ENCODE measurements at places on chromosomes 12 and 14.

DNA sequence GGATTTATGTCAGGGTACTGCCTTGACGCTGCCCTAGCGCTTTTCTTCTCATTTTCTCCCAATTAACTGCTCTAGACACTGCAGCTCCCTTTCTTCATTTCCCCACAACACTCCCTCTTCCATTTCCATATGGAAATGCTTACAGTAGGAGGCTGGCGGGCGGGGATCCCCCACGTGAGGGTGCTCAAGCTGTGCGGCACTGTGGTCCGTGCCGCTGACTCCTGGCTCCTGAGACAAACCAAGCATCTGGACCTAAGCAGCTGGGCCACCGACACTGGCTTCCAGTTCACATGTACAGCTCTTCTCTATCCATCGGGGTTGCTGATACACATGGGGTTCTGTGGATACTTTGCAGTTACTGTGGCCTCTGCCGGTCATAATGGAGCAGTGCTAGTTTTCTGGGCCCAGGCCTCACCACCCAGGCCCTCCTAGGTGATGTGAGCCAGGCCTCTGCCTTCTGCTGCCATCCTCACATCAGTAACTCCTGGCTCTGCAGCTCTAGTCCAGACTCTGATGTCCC is 20.2 kb downstream of the TCHP start:
- no peak overlapping the region for H3K27ac ChIP-seq
- no peaks in the 10 kb centered on the region for H3K27me3 ChIP-seq
- H3K36me3 ChIP-seq: no peaks in the 10 kb centered on the region
- no peak for DNase-seq

DNA sequence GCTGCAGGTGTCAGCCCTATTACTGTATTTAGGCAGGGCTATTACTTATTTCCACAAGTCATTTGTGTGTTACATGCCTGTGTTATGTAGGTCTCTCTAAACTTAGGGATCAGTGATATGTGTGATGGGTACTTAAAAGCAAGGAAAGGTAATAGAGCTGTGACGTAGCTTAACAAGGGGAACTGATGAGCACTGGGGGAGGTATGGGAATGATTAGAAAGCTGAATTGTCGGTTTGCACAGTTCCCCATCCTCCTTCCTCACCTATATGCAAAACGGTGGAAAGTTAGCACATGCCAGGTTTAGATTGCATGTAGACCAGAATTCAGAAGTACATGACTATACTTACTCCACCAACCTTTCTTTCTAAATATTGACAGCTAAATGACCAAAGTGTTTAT is 494.3 kb upstream of the GARIN6 start:
- no peak overlapping the region for H3K4me3 ChIP-seq
- no peaks in the 10 kb centered on the region for H3K36me3 ChIP-seq
- no peaks in the 10 kb centered on the region for H3K27me3 ChIP-seq
- no peaks in the 10 kb centered on the region for H3K4me1 ChIP-seq
- DNase-seq: no peak
- H3K27ac ChIP-seq: no peak overlapping the region

- no peaks in the 10 kb centered on the region for H3K27me3 ChIP-seq
- no peaks in the 10 kb centered on the region for H3K4me1 ChIP-seq
Measured at GRCh38 chr12:109191621-109192250, 75.3 kb downstream of the ACACB start.

DNA sequence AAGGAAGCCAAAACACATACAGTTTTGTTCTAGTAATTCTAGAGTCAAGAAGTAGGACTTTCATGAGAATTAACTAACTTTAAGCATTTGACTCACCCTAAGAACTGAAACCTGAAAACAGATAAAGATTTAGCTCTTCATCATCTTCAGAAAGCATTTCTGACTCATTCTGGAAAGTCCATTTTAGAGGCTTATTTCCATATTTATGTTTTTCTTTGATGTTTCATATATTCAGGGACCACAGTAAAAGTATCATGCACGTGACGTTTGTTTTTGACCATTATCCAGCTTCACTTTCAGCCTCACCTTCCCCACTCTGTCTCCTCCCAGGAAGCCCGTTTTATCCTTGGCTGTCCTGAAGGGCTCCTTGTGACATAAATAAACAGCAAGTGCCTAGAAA is 79.2 kb downstream of the MDGA2 start:
- H3K27ac ChIP-seq: no peak overlapping the region
- DNase-seq: no peak
- H3K27me3 ChIP-seq: no peaks in the 10 kb centered on the region
- H3K4me3 ChIP-seq: no peak overlapping the region
- H3K4me1 ChIP-seq: no peaks in the 10 kb centered on the region

DNA sequence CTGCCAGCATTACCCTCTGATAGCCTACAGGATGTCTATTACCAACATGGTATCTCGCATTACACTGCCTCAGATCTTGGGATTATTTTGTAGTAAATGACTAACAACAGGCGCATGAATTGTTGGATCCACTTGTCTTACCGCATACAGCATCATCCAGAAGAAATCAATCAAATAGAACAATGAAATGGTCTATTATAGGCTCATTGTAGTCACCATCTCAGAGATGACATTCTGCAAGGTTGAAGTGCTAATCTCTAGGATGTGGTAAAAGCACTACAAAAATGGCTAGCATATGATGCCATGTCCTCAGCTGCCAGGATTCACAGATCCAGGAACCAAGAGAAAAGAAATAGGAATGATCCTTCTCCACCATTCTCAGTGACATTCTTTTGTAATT is 52.0 kb downstream of the WASHC3 start:
- no peak for DNase-seq
- no peaks in the 10 kb centered on the region for H3K4me1 ChIP-seq
- no peak overlapping the region for H3K27ac ChIP-seq
- H3K27me3 ChIP-seq: no peaks in the 10 kb centered on the region
- no peak overlapping the region for H3K4me3 ChIP-seq

DNA sequence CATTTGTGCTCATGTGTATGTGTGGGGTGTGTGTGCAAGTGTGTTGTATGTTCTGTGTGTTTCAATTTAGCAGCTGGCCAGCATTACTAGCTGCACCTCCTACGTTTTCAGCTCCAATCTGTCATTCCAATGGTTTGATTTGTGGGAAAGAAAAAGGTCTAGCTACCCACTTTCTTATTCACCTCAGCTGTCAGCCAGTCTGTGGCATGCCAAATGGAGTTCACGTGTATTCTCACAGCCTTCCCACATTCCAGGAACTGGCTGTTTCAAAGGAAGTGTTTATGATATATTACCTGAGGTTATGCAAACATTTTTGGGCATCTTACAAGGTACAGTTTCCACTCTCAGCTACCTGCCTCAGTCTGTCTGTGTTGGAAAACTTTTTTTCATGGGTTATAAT is 220.2 kb upstream of the CPNE8 start:
- no peak for DNase-seq
- H3K4me3 ChIP-seq: no peak overlapping the region
- H3K4me1 ChIP-seq: no peaks in the 10 kb centered on the region
- H3K36me3 ChIP-seq: no peaks in the 10 kb centered on the region
- H3K27me3 ChIP-seq: no peaks in the 10 kb centered on the region

DNA sequence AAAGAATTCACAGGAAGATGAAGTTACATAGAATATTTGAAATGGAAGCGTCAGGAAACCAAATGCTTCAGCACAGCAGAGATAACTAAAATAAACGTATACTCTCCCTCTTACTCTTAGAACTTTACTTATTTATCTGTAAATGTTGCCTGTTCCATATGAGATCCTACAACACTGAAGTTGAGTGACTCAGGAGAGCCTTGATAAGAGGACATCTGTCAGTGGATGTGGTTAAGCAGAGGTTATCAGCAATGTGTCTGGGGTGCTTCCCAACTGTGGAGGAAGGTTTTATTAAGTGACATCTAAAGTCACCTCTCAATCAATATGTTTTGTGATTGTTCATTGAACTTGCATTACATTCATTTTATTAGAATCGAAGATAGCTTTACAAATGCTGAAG is 81.9 kb downstream of the NEDD1 start:
- H3K4me3 ChIP-seq: no peak overlapping the region
- no peak overlapping the region for H3K27ac ChIP-seq
- DNase-seq: no peak
- H3K4me1 ChIP-seq: no peaks in the 10 kb centered on the region
- no peaks in the 10 kb centered on the region for H3K36me3 ChIP-seq
